ENCODE measurements at places on chromosomes 7 and 10. TPM values are rescaled to one million over a fixed set of nuclear protein-coding genes. Genes with fewer than 3 reads are reported as not detected.
A peak's percentile ranks its signal among the peaks of the same experiment; 100 is the strongest.

DNA sequence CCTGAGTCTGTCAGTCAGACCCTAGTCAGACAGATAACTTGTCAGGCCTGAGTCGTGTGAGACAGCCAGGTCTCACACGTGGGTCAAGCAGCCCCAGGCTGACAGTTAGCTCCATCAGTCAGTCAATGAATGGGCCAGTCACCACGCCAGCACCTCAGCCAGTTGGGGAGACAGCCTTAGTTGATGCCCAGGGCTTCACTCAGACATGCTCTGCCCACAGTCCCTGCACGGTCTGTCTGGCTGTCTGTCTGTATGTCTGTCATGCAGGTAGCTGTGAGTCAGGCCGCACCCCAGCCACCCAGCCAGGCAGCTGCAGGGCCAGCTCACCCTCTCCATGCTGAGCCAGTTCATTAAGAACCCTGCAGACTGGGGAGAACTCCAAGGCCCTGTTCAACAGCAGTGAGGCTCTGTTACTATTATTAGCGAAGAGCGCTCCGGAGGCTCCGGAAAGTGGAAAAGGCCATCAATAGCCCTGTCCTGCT, 141.1 kb upstream of the PCBD1 start:
- H3K27me3 ChIP-seq: no peaks in the 10 kb centered on the region
- peak; percentile 47 for DNase-seq
- H3K27ac ChIP-seq: no peak overlapping the region
- H3K36me3 ChIP-seq: no peaks in the 10 kb centered on the region

DNA sequence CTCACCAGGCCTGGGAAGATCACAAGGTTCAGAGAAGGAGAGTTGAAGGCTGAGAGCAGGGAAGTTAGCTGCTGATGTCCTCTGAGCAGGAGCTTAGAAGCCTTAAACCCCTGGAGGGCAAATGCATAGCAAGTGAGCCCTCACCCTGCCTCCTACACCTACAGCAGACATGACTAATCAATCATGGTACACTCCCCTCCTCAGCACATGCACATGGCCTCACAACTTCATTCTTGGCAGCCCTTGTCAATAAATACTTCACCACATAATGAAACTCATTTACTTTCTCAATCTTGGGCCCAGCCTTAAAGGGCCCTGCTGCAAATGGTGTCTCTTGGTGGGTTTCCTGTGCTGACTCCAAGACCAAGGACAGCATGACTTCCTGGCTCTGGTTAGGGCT, 12.9 kb downstream of the MMRN2 start:
- H3K4me3 ChIP-seq: no peak overlapping the region
- H3K36me3 ChIP-seq: no peaks in the 10 kb centered on the region
- H3K27me3 ChIP-seq: no peaks in the 10 kb centered on the region
- H3K4me1 ChIP-seq: peaks cover 32% of the 10 kb centered on the region

- H3K27me3 ChIP-seq: no peaks in the 10 kb centered on the region
- no peak overlapping the region for H3K27ac ChIP-seq
- no peak for DNase-seq
- no peaks in the 10 kb centered on the region for H3K36me3 ChIP-seq
Measured at GRCh38 chr10:71060476-71061426, 151.6 kb upstream of the UNC5B start.

GRCh38 chr10:17872191-17873091, 63.3 kb downstream of the MRC1 start:
- H3K4me3 ChIP-seq: no peak overlapping the region
- H3K36me3 ChIP-seq: no peaks in the 10 kb centered on the region
- no peaks in the 10 kb centered on the region for H3K4me1 ChIP-seq
- no peak overlapping the region for H3K27ac ChIP-seq
- no peaks in the 10 kb centered on the region for H3K27me3 ChIP-seq

KIAA1549 gene
- 0.55 TPM for total RNA-seq

DNA sequence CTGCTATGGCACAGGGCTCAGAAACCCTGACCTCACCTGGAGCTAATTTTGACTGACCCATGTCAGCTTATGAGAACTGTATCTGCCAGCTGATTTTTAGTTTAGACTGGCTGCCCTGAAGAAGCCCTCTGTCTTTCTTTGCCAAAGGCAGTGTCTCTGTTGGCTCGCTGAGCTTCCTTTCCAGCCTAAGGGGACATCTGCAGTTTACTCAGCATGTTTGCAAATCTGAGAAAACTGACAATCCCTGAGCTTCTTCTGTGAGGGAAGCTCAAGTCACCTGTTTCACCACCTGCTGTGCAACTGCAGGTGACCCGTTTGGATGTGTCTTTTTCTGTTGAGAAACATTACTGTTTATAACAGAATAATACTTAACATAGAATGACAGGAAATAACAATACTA, 46.0 kb downstream of the PRKAR2B start:
- no peak for DNase-seq
- H3K4me3 ChIP-seq: no peak overlapping the region
- H3K4me1 ChIP-seq: no peaks in the 10 kb centered on the region
- no peaks in the 10 kb centered on the region for H3K36me3 ChIP-seq

HMX2 gene
- total RNA-seq: not detected

DNA sequence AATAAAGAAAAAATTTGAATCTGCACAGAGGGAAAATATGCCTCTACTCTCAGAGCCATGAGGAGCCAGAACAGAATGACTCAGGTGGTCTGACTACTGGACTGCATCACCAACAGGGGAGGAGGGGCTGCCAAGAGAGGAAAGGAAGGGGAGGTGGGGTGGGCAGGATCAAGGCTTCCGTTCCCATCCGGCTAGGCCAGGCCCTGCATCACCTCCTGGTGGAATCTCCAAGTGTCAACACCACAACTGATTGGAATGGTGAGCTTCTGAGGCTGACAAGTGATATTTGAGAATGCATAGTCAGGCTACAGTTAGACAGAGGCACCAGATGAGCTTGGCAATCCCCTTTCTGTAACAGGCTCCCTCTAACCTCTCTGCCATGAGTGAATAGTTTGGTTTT, 10.4 kb upstream of the GPR26 start:
- no peak overlapping the region for H3K27ac ChIP-seq
- H3K4me1 ChIP-seq: no peaks in the 10 kb centered on the region
- H3K36me3 ChIP-seq: no peaks in the 10 kb centered on the region
- DNase-seq: no peak
- no peaks in the 10 kb centered on the region for H3K27me3 ChIP-seq

DNA sequence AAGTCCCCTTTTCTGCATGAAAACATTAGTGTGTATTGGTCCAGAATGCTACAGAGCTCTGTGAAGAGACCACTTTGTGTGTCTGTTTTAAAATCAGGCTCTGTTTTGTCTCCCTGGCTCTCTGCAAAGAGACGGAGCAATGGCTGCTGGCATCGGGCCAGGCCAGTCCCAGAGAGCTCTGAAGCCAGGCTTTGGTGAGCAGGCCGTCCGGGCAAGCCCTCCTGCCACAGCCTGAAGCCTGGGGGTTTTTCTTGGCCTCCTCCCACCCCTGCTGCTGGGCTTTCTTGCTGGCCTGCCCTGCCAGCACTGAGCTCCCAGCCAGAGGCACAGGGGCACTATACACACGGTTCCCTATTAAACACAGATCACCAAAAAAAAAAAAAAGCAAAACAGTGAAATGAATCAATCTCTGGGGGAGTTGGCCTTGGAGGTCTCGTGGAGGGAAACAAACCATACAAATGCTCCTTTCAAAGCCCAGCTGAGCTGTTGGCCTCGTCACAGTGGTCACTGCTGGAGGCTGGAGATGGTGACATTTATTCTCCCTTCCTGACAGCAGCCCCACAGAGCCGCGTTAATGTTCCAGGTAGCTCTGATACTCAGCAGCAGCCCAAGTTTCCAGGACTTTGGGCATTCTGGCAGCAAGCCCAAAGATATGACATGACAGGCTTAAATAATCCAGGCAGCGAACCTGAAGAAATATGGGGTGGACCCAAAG, 237.2 kb downstream of the TCF7L2 start:
- H3K27me3 ChIP-seq: no peaks in the 10 kb centered on the region
- no peak overlapping the region for H3K4me3 ChIP-seq
- no peaks in the 10 kb centered on the region for H3K4me1 ChIP-seq
- no peak overlapping the region for H3K27ac ChIP-seq
- H3K36me3 ChIP-seq: no peaks in the 10 kb centered on the region
- no peak for DNase-seq

HTR5A gene
- not detected for total RNA-seq

ABCB1 gene
- total RNA-seq: 0.56 TPM

ZNF425 gene
- 1.5 TPM for total RNA-seq

ZNF853 gene
- 21.6 TPM for total RNA-seq

DNA sequence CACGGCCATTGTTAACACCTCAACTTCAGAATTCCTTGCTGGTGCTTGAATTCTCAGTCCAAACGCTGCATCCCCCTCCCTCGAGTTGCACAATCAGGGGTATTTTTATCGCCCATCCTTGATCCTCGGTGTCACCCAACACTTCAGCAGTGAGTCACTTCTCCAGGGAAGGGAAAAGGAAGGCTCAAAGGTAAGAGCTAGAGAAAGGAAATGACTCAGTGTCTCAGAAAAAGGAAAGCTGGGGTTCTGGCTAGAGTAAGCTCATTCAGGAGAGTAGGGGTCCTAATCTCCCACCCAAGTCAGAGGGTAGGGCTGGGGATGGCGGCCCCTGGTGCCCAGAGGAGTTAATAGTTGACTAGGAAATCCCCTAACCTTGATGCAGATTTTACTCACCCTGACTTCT, 39.8 kb upstream of the TRIM8 start:
- DNase-seq: no peak
- no peak overlapping the region for H3K4me3 ChIP-seq
- H3K27ac ChIP-seq: peak overlapping the region; percentile 79
- no peaks in the 10 kb centered on the region for H3K27me3 ChIP-seq
- H3K4me1 ChIP-seq: peaks cover 64% of the 10 kb centered on the region

GRCh38 chr7:122055073-122055472, 89.0 kb downstream of the AASS start:
- H3K27ac ChIP-seq: no peak overlapping the region
- H3K27me3 ChIP-seq: no peaks in the 10 kb centered on the region
- no peak overlapping the region for H3K4me3 ChIP-seq
- H3K36me3 ChIP-seq: no peaks in the 10 kb centered on the region
- H3K4me1 ChIP-seq: no peaks in the 10 kb centered on the region

TMEM225B gene
- total RNA-seq: not detected

GRCh38 chr7:80591654-80592053, 46.8 kb upstream of the CD36 start:
- DNase-seq: no peak
- H3K27me3 ChIP-seq: no peaks in the 10 kb centered on the region
- H3K36me3 ChIP-seq: no peaks in the 10 kb centered on the region
- H3K4me1 ChIP-seq: peaks cover 13% of the 10 kb centered on the region

GRCh38 chr7:44110719-44111635, 6.8 kb downstream of the AEBP1 start:
- peaks cover 18% of the 10 kb centered on the region for H3K4me1 ChIP-seq
- no peak for DNase-seq
- no peak overlapping the region for H3K4me3 ChIP-seq

DNA sequence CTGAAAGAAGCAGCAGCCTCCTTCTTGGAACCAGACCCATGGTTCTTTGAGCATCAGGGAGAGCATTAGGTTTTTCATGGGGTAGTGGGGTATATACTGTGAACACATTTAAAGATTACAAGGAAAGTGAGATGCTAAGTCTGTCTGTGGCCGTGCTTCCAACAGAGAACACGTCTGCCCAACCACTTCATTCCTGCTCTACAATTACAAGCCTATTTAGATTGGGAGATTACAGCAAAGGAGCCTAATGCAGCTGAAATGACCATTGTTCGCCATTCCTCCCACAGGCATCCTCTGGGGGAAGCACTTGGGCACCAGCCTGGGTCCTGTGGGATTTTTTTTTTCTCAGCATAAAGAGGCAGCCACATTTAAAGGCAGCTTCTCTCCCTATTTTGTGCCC, 536.4 kb downstream of the XPNPEP1 start:
- no peak overlapping the region for H3K27ac ChIP-seq
- DNase-seq: no peak

HMX3 gene
- total RNA-seq: not detected

- no peak overlapping the region for H3K4me3 ChIP-seq
- H3K27ac ChIP-seq: no peak overlapping the region
- H3K4me1 ChIP-seq: peaks cover 20% of the 10 kb centered on the region
- no peak for DNase-seq
- H3K36me3 ChIP-seq: no peaks in the 10 kb centered on the region
Measured at GRCh38 chr10:51643734-51644133, 55.7 kb downstream of the CSTF2T start.
